Left renal cortex interstitium (tissue), 4 donors: ENCODE measurements at places on chromosomes 6 and 20.

DNA sequence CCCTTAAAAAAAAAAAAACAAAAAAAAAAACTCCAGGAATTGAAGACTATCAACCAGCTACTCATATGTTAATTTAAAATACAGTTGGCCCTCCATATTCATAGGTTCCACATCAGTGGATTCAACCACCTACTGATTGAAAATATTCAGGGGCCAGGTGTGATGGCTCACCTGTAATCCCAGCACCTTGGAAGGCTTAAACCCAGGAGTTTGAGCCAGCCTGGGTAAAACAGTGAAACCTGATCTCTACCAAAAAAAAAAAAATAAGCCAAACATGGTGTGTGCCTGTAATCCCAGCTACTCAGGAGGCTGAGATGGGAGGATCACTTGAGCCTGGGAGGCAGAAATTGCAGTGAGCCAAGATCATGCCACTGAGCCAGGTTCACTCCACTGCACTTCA is 72.4 kb upstream of the SMIM8 start:
- DNase-seq, result no peak

DNA sequence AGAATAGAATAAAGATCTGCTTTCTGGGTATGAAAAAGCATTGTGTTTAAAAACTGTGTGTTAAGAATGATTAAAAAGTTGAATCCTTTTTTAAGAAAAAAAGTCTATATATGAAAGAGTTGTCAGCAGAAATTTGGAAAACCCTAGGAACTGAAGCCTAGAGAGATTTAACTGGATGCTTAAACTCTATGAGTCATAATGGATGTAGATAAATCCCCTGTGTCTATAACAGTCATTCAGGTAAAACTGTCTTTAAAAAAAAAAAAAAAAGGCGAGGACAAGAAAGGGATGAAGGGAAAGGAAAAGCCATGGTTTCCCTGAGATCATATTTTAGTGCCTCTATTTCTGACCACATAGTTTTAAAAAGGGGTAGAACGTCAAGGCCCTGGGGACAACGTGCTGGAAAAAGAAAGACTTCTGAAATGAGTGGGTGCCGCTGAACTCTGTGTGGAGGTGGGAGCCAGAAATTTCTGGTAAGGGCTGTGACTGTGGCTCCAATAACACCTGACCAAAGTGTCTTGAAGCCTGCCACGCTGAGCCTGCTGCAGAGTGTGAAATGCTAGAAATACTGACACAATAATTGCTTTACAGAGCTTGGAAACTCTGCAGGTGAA is 302.6 kb upstream of the ARID1B start:
- no peak for DNase-seq

- no peak for DNase-seq
Measured at GRCh38 chr20:51486197-51487005, 56.1 kb downstream of the NFATC2 start.

DNA sequence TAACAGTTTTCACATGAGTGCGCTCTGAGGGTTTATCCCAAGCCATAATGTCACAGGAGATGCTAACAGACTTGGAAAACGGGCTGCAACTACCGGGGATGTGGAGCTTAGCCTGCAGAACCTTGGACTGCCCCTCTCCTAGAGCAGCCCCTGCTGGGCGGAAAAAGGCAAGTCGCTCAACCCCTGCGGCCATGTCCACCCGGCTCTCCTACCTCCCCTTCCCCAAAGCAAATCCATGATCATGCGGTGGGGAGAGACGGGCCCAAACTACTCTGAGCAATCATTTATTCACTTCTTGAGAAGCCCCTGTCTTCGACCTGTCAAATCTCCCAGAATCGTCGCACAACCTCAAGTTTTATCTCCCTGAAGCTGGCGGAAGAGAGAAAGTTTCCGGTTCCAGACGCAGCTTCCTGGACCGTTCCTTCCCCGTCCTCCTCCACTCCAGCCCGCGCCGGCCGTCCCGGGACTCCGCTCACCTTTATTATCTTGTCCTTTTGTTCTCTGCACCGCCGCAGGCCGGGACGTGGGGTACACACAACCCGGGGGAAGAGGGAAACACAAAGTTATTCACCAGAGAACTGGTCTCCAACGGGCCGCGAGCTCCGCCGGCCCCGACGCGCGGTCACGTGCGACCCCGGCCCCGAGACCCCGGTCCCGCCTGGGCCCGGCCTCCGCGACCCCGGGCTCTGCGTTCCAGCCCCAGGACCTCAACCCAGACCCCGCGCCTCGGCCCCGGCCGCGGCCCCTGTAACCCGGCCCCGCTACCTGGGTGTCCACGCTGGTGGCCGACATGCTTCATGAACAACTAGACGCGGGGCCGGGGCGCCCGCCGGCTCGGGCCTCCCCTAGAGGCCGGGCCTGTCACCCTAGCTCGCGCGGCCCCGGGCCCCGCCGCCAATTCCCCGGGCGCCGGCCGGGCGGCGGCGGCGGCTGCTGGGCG is 560 bp downstream of the YTHDF1 start:
- no peak for DNase-seq

- no peak for DNase-seq
Measured at GRCh38 chr20:23010096-23010495, 25.0 kb upstream of the SSTR4 start.

DNA sequence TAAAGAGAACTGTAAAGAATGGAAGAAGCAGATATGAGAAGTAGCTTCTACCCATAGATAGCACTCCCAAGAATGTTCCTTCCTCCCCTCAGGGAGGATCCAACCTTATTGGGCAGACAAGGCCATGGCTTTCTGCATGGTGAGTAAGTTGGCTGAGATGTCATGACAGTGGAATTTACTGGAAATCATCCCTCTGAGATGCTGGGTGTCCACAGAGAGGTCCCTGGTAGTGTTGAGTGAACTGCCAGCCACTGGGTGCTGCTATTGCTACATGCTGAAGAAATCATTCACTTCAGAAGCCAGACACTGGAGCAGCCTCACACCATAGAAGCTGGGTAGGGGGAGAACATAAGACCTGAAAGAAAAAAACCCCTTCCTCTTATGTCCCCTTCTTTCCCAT is 46.4 kb upstream of the FERMT1 start:
- DNase-seq, result no peak
